ENCODE measurements at places on chromosomes 4 and X.

GRCh38 chr4:3644849-3645627, 112.8 kb upstream of the LRPAP1 start:
- no peaks in the 10 kb centered on the region for H3K27me3 ChIP-seq
- H3K36me3 ChIP-seq = no peaks in the 10 kb centered on the region
- no peak overlapping the region for H3K27ac ChIP-seq
- DNase-seq = no peak
- H3K4me1 ChIP-seq = no peaks in the 10 kb centered on the region

DNA sequence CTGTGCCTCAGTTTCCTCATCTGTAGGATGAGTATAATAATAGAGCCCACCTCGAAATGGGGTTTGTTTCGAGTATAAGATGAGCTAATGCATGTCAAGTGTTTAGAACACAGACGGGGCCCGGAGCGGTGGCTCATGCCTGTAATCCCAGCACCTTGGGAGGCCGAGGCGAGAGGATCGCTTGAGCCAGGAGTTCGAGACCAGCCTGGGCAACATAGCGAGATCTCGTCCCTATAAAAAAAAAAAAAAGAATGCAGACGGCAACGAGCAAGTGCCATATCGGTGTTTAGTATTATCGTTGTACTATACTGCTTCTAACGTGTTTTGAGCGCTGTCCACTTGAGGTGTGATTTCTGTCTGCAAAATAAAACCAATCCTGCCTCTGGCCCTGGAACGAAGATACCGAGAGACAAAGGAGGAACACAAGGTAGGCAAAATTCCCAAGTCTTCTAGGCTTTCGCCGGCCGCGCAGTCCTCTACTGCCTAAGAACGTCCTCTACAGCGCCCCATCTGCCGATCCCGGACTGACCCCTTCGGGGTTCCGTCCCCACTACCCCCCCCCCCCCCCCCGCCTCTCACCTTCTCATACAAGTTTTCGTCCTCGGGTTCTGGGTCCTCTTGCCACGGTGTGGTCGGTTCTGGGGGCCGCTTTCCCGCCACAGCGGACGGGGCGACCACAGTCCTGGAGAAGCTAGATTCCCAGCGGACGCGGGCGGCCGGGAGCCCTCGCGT, 442 bp downstream of the NDUFB11 start:
- H3K27ac ChIP-seq = peak overlapping the region; percentile 92
- peaks cover 29% of the 10 kb centered on the region for H3K4me1 ChIP-seq
- peak overlapping the region; percentile 64 for H3K4me3 ChIP-seq
- H3K27me3 ChIP-seq = no peaks in the 10 kb centered on the region
- no peak for DNase-seq
- peaks cover 8% of the 10 kb centered on the region for H3K36me3 ChIP-seq

GRCh38 chrX:130295519-130296296, 27.0 kb upstream of the ZNF280C start:
- H3K4me1 ChIP-seq = no peaks in the 10 kb centered on the region
- H3K36me3 ChIP-seq = no peaks in the 10 kb centered on the region
- H3K27ac ChIP-seq = no peak overlapping the region
- H3K4me3 ChIP-seq = no peak overlapping the region
- no peaks in the 10 kb centered on the region for H3K27me3 ChIP-seq
- no peak for DNase-seq

- H3K4me3 ChIP-seq = no peak overlapping the region
- no peak for DNase-seq
- no peak overlapping the region for H3K27ac ChIP-seq
- no peaks in the 10 kb centered on the region for H3K4me1 ChIP-seq
- no peaks in the 10 kb centered on the region for H3K36me3 ChIP-seq
Measured at GRCh38 chr4:72975488-72975784, 94.1 kb downstream of the COX18 start.

DNA sequence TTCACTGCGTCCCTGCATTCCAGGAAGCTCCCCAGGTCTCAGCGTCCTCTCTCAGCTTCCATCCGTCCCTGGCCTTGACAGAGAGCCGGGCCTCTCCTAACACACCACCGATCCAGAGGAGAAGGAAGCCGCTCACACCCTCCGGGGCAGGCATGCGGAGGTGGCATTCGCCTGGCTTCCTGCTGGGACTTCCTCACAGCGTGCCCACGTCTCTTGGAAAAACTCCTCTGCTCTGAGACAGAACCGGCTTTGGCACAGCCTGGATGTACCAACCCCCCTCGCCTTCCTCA, 3.2 kb downstream of the CTAG2 start:
- H3K4me3 ChIP-seq = no peak overlapping the region
- H3K27me3 ChIP-seq = no peaks in the 10 kb centered on the region

- no peak for DNase-seq
- peaks cover 4% of the 10 kb centered on the region for H3K36me3 ChIP-seq
- no peaks in the 10 kb centered on the region for H3K27me3 ChIP-seq
- H3K4me3 ChIP-seq = no peak overlapping the region
- peak overlapping the region; percentile 88 for H3K27ac ChIP-seq
Measured at GRCh38 chrX:2694914-2695267, 3.8 kb downstream of the CD99 start.

GRCh38 chr4:111722213-111722720, 423.0 kb upstream of the FAM241A start:
- H3K27me3 ChIP-seq = no peaks in the 10 kb centered on the region
- H3K4me1 ChIP-seq = no peaks in the 10 kb centered on the region
- H3K4me3 ChIP-seq = no peak overlapping the region
- no peak for DNase-seq
- no peak overlapping the region for H3K27ac ChIP-seq

- DNase-seq = no peak
- H3K27me3 ChIP-seq = no peaks in the 10 kb centered on the region
- H3K4me1 ChIP-seq = no peaks in the 10 kb centered on the region
Measured at GRCh38 chrX:150615356-150615755, 46.9 kb downstream of the MTM1 start.

GRCh38 chr4:138675685-138676084, 339.9 kb upstream of the NOCT start:
- no peaks in the 10 kb centered on the region for H3K36me3 ChIP-seq
- H3K4me1 ChIP-seq = peaks cover 11% of the 10 kb centered on the region
- no peaks in the 10 kb centered on the region for H3K27me3 ChIP-seq
- DNase-seq = no peak
- no peak overlapping the region for H3K27ac ChIP-seq

GRCh38 chrX:34879886-34880285, 62.7 kb upstream of the FAM47B start:
- no peaks in the 10 kb centered on the region for H3K36me3 ChIP-seq
- no peak overlapping the region for H3K27ac ChIP-seq
- no peaks in the 10 kb centered on the region for H3K27me3 ChIP-seq
- no peak overlapping the region for H3K4me3 ChIP-seq
- H3K4me1 ChIP-seq = no peaks in the 10 kb centered on the region

GRCh38 chr4:82320351-82320750, 53.4 kb downstream of the HNRNPD start:
- no peak for DNase-seq
- no peak overlapping the region for H3K27ac ChIP-seq
- H3K36me3 ChIP-seq = no peaks in the 10 kb centered on the region
- H3K4me3 ChIP-seq = no peak overlapping the region
- no peaks in the 10 kb centered on the region for H3K4me1 ChIP-seq

GRCh38 chr4:90515191-90515590, 388.0 kb downstream of the CCSER1 start:
- no peak for DNase-seq
- H3K4me1 ChIP-seq = no peaks in the 10 kb centered on the region
- no peaks in the 10 kb centered on the region for H3K27me3 ChIP-seq
- no peak overlapping the region for H3K4me3 ChIP-seq
- H3K27ac ChIP-seq = no peak overlapping the region

- no peak for DNase-seq
- H3K36me3 ChIP-seq = no peaks in the 10 kb centered on the region
- H3K4me3 ChIP-seq = no peak overlapping the region
Measured at GRCh38 chr4:162485486-162485885, 321.7 kb upstream of the FSTL5 start.

DNA sequence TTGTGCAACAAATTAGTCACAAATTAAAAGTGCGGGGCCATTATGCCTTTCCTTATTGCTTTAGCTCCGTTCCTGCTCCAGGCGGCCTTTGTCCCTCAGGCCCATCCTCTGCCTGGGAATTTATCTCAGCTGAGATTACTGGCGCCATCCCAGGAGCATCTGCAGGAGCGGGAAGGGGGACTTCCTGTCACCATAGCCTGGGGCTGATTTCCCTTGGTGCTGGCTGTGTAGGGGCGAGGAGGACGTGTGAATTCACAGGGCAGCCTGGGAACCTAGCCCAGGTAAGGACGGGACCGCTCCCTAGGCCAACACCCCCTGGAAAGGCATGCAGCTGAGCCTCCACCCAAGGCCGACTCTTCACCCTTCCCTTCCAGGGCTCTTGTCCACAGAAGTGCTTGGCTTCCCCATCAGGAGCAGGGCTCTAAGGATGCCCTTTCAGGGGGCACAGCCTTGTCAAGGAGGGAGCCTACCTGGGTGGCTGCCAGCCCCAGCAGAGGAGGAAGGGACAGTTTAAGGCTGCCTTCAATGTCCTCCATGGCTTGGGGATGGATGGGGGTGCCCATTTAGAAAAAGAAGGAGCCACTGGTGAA, 72.6 kb upstream of the NKX1-1 start:
- no peak for DNase-seq
- H3K4me3 ChIP-seq = no peak overlapping the region
- H3K27ac ChIP-seq = no peak overlapping the region
- no peaks in the 10 kb centered on the region for H3K4me1 ChIP-seq

GRCh38 chrX:6225288-6225910, 3.3 kb downstream of the NLGN4X start:
- H3K4me1 ChIP-seq = peaks cover 10% of the 10 kb centered on the region
- peak overlapping the region; percentile 46 for H3K4me3 ChIP-seq
- H3K36me3 ChIP-seq = no peaks in the 10 kb centered on the region
- H3K27ac ChIP-seq = no peak overlapping the region

DNA sequence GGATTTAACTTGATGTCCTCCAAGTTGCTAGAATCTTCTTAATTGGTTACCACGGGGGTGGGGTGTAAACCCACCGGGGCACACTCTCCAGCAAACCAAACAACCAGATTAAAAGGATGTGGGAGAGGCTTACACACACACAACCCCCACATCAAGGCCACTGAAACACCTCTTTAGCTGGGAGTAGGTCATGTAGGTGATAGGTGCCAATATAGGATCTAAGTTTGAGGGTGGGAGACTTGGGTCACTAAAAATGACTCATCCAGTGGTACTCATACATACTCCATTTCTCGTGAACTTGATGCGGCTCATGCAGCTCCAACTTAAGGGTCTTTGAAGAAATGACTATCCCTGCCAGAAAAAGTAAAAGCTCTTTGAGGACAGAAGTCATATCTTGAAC, 20.5 kb upstream of the CD40LG start:
- no peak overlapping the region for H3K4me3 ChIP-seq
- no peak overlapping the region for H3K27ac ChIP-seq
- no peak for DNase-seq

DNA sequence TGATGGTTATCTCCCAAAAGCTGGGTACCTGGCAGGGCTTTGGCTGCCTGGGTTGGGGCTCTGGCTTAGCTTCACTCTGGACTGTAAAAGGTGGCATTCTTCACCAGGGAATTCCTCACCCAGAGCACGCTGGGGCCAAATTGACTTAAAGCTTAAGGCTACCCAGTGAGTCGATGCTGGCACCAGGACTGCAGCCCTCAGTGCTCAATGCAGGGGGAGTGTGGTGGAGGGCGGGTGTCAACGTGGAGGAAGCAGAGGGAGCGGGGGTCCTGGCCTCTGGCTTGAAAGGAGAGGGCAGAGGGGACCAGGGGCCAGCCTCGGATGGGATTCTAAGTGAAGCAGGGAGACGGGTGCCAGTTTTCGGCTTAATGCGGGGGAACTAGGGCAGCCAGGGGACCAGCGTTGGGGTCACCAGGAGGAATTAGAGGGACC, 446 bp upstream of the FAM50A start:
- peaks cover 32% of the 10 kb centered on the region for H3K36me3 ChIP-seq
- no peaks in the 10 kb centered on the region for H3K27me3 ChIP-seq
- H3K27ac ChIP-seq = peak overlapping the region; percentile 91
- H3K4me3 ChIP-seq = peak overlapping the region; percentile 24
- DNase-seq = no peak

DNA sequence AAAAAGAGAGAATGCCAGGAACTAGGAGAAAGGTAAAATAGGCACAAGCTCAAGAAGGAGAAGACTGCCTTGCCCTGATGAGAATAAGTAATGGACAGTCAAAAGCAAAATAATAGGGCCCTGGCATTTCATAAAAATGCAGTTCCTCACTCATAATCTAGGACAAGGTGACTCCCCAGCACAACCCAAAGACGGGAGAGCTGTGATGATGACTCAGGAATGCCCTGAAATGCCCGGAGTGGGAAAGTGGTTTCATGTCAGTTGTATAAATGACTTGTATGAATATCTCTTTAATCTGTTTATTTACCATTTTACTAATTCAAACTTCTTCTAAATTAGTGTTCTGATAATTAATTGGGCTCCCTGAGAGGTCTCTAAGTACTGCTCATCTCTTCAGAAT, 28.8 kb upstream of the SETD7 start:
- H3K4me1 ChIP-seq = no peaks in the 10 kb centered on the region
- DNase-seq = no peak
- H3K36me3 ChIP-seq = no peaks in the 10 kb centered on the region
- H3K27me3 ChIP-seq = no peaks in the 10 kb centered on the region

- no peaks in the 10 kb centered on the region for H3K36me3 ChIP-seq
- H3K4me1 ChIP-seq = no peaks in the 10 kb centered on the region
- DNase-seq = no peak
- no peaks in the 10 kb centered on the region for H3K27me3 ChIP-seq
- H3K4me3 ChIP-seq = no peak overlapping the region
Measured at GRCh38 chr4:123631786-123632692, 235.4 kb downstream of the SPRY1 start.

DNA sequence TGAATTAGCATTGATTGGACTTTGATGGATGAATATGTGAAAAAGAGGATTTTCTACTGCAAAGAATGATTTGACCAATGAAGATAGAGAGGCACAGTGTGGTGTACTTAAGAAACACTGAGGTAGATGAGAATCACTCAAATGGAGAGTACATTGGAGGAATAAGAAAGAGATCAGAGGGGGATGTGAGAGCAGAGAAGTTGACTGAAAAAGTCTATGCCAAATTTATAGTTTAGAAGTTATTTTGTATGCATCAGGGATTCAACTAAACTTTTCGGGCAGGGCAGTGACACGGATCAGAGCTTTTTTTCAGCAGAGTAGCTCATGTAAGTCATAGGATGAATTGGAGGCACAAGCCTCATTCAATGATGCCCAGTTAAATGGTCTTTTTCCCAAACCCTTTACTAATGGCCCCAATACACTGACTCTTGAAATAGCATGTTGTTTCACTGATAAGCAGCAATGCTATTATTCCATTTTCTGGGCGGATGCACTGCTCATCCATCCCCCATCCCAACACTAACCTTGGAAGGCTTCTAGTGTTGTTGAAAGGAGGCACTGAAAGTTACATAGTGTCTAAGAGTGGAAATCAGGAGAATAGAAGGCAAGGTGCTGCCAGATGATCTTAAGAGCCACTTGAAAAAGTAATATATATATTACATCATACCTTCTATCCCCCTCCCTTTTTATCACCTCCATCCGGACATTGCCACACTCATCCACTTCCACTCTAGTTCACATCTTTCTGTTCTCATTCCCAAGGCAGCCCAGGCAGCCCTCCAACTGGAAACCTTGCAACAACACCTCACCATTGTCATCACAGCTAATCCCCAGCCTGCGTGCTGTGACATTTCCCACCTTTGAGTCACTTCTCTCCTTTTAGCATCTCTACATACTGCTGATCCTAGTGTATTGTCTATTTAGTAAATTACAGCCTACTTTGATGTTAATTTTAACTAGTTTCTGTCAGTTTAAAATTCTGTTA, 46.1 kb downstream of the ARHGAP24 start:
- no peaks in the 10 kb centered on the region for H3K36me3 ChIP-seq
- H3K27me3 ChIP-seq = no peaks in the 10 kb centered on the region
- no peak overlapping the region for H3K4me3 ChIP-seq
- no peaks in the 10 kb centered on the region for H3K4me1 ChIP-seq
- no peak for DNase-seq

Measured in right atrium auricular region (tissue), 2 donors.